HCT116 (cell line): ENCODE measurements at places on chromosomes 2 and 18. TPM values are rescaled to one million over a fixed set of nuclear protein-coding genes. Genes with fewer than 3 reads are reported as not detected.

DNA sequence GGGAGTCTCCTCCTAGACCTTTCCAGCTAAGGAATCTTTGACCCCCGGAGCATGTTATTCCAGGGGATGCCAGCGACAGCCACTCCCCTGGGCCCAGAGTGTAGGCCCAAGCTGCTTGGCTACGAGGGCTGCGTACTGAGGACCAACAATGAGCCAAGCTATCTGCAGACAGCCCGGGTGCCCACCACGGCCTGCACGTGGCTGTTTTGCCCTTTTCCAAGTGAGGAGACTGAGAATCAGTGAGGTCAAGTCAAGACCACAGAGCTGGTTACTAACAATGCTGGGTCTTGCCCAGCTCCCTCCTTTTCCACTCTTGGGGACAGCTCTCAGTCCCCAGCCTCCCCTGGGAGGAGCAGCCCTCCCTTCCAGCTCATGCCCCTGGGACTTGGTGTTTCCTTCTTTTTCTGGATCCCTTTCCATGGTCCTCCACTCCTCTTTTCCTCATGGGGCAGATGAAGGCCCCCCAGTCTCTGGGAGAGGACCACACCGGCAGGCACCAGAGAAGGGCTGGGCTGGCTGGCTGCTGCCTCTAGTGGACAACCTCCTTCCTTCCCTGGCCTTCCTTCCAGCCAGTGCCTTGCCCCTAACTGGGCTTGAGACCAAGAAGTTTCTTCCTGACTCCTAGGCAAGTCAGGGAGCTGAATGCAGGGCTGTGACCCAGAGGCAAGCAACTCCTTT is 550 bp upstream of the MALL start:
- peak; percentile 56 for DNase-seq

GRCh38 chr2:34096562-34097171 is 497.6 kb upstream of the FAM98A start:
- DNase-seq, result peak; percentile 32

DNA sequence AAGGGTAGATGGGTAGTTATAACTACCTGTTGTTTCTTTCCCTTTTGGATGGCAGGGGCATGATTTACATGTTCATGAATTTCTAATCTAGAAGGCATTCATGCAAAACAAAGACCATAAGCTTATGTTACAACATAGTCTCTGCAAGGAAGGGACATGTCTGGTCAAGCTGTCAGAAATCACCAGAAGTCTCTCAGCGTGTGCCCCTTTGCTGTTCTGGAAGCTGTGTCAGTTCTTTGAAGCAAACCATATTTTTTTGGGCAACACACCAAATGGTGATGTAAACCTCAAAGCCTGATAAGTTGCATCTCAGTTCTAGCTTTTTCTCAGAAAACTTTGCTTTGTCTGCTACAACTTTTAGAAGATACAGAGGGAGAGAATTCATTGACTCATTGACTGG is 173.5 kb upstream of the CTAGE1 start:
- DNase-seq, result no peak

GRCh38 chr2:198168651-198169050 is 364.3 kb downstream of the PLCL1 start:
- DNase-seq, result no peak

GRCh38 chr2:180385601-180386201 is 378.6 kb upstream of the CWC22 start:
- no peak for DNase-seq

DNA sequence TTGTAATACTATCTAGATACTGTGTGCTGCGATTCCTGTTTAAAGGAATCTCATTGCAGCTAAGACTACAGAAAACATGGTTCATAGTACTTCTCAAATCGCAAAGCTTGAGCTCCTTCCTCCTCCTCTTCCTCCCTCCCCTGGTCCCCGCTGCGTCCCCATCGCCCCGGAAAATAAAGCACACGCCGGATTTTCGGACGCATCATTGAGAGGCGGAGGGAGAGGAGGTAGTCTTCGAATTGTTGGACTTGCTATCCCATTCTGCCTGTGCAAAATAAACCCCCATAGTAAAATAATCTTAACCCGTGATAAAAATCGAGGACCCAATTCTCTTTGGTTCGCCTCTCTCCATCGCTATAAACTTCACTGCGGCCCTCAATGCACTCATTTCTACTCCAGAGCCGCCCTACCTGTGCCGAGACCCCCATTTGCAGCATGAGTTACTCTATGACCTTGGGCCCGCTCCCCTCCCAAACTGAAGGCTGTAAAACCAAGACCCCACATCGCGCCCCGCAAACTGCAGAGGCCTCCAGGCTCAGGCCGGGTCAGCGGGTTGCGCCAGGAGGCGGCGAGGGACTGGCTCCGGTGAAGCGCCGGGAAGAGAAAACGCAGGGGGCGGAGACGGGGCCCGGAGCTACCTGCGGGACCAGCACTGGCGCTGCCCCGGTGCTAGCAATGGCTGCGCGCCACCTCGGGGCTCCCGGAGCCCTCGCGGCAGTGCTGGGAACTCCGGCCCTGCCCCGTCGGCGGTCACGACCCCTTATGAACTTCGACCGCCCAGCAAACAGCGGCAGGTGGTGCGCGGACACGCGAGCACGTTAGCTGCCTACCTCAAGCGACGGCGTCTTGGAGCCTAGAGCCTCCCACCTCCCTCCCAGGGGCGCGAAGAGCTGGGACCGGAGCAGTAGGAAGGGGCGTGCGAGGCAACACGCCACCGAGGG is 649 bp downstream of the ESCO1 start:
- DNase-seq, result no peak

GRCh38 chr2:23388294-23388693 is 3.3 kb downstream of the KLHL29 start:
- no peak for DNase-seq

DNA sequence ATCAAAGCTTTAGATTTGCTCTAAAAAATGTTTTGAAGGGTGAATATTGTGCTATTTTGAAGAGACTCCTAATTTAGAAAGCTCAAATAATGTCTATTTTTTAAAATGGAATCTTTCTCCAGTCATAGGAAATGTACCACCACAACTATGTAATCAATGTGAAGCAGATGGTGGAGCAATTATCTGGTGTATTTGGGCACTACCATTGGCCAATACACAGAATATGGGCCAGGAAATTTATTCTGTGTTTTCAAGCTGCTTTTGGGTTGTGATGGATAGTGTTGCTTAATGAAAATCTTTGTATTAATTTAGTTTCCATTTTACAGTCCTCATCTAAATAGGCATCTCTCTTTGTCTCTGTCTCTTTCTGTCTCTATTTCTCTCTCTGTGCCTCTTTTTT is 17.1 kb upstream of the VWC2L start:
- no peak for DNase-seq

DNA sequence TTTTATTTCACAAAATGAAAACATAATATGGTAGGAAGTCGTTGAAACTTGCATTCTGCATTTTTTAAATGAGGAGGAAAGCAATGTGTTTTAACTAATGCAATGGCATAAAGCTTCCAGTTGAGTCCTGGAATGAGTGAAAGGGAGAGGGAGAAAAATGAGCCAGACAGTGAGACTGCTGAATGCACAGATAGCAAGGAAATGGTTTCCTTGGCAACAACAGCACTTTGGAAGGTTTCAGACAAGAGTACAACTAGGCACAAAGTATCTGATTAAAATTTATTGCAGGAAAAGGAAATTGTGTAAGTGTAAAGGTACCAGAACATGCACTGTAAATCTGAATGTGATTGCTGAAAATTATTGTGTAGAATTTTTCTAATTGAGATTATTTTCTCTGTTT is 320.1 kb upstream of the KYNU start:
- DNase-seq, result no peak

GRCh38 chr2:144165599-144166250 is 354.2 kb downstream of the ZEB2 start:
- no peak for DNase-seq

DNA sequence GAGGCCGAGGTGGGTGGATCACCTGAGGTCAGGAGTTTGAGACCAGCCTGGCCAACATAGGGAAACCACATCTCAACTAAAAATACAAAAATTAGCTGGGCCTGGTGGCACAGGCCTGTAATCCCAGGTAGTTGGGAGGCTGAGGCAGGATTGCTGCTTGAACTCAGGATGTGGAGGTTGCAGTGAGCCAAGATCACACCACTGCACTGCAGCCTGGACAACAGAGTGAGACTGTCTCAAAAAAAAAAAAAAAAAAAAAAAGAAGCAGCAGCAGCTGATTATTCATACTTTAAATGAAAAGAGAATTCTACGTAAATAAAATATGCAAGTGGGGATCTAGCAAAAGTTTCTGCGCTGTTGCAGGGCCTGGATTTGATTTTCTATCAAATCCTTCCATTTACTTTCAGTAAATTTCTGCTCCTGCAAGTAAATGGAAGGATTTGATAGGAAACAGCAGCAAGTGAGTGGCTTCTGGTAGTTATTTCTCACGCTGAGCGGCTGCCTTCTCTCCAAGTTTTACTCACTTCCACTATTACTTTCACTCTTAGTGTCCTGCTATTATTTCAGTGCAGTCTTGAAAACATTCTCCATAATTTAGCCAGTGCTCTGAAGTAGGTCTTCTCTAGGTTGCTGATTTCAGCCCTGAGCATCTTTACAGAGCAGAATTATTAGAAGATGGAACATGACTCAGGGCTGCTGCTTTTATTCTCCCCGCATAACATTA is 68.4 kb downstream of the SLC16A14 start:
- DNase-seq, result no peak

DNA sequence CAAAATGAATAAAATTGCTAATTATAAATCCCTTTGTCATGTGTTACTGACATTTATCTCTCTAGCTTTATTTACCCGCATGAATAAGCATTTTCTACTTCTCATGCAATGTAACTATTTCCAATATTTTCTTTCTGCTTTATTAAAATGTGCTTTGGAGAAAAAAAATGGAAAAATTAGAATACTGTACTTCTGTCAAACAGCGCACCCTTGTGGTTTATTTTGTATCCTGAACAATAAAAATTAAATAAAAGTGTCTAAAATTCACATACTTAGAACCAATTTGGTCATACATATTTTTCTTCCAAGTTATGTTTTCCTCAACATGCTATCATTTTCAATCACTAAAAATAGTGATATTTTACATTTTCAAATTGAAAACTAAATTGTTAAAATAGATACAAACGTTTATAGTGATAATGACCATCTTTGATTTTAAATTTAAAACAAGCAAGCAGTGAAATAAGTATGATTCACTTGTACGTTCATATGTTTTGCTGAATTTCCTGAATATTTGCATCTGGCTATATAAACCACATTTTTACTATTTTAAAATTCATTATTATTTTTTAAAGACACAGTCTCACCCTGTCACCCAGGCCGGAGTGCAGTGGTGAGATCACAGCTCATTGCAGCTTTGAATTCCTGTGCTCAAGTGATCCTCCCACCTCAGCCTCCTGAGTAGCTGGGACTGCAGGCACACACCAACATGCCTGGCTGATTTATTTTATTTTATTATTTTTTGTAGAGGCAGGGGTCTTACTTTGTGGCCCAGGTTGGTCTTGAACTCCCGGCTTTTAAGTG is 95.9 kb upstream of the GRB14 start:
- peak; percentile 10 for DNase-seq

- no peak for DNase-seq
Observed at GRCh38 chr2:18611184-18611583, 21.8 kb upstream of the NT5C1B start.

GRCh38 chr2:201837824-201838431 is 31.6 kb downstream of the CDK15 start:
- no peak for DNase-seq

DNA sequence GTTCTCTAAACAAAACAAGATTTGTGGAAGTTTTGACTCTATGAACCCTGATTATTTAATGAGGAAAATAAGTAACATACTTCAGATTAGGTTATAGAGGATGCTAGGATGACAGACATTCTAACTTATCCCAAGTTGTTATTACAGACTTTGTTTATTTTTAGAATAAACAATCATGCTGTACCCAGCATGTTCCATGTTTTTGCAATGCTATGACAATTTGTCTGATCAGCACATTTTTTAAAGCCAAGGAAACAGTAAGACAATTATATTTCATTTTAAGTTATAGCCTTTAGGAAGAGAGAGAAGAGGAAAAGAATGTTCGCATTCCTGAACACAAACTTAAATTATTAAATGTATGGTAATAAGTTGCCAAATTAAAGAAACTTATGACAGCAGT is 119.8 kb downstream of the KYNU start:
- DNase-seq, result no peak

Gene MAP3K19
- not detected for total RNA-seq

Gene DAW1
- total RNA-seq, result 0.20 TPM

Gene AFG3L2
- total RNA-seq, result 66.7 TPM

Gene WNT6
- 1.4 TPM for total RNA-seq

Gene FSHR
- not detected for total RNA-seq

Gene PROKR1
- not detected for total RNA-seq

Gene DNAH7
- not detected for total RNA-seq

Gene LYPD6
- total RNA-seq, result 3.0 TPM

Gene BOLL
- total RNA-seq, result not detected

Gene KCTD1
- total RNA-seq, result 16.8 TPM
